Activated CD8-positive, alpha-beta T cell treated with anti-CD3 and anti-CD28 coated beads, Interleukin-2, amount 10 ng/mL, durations not matched to agents 7 days and 5 days (primary cell): ENCODE measurements at places on chromosomes 4 and X. TPM values are rescaled to one million over a fixed set of nuclear protein-coding genes. Genes with fewer than 3 reads are reported as not detected.

CXorf49 gene
- total RNA-seq = not detected

AR gene
- total RNA-seq = not detected

SYTL5 gene
- not detected for total RNA-seq

MAP7D2 gene
- 0.21 TPM for total RNA-seq

AVPR2 gene
- total RNA-seq = not detected

CYTL1 gene
- total RNA-seq = not detected

INPP4B gene
- total RNA-seq = 43.7 TPM

GABRB1 gene
- not detected for total RNA-seq

FAM184B gene
- total RNA-seq = 0.03 TPM

MAGIX gene
- total RNA-seq = 0.97 TPM

ITGB1BP2 gene
- 5.4 TPM for total RNA-seq

RAI2 gene
- total RNA-seq = not detected

DCX gene
- total RNA-seq = not detected

ZNF827 gene
- 13.6 TPM for total RNA-seq

ZNF630 gene
- 0.99 TPM for total RNA-seq

ZNF157 gene
- total RNA-seq = 0.34 TPM

ADH1B gene
- total RNA-seq = not detected

TMPRSS11D gene
- total RNA-seq = not detected

MAGEA8 gene
- total RNA-seq = not detected
